Cerebellar nuclear complex (tissue), 1 donor: ENCODE measurements at places on chromosomes 1 and 21.

- DNase-seq = no peak
Observed at GRCh38 chr21:32545948-32546441, 39.3 kb downstream of the TCP10L start.

DNA sequence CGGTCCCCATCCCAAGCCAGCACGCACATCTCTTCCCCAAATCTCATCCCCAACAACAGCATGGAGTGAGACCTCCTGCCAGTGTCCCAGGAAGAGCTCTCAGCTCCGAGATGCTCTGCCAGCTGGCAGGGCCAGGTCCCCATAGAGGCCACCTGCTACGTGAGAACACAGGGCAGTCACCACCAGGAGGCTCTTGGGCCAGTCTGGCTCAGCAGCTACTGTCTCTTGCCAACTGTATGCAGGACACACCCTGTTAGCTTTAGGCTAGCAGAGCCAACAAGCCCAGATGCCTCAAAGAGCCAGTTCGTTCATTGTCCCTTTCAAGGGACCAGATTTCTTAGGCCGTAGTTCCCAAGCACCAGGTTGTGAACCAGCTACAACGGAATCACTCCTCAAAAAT is 36.9 kb downstream of the FBXO2 start:
- no peak for DNase-seq

DNA sequence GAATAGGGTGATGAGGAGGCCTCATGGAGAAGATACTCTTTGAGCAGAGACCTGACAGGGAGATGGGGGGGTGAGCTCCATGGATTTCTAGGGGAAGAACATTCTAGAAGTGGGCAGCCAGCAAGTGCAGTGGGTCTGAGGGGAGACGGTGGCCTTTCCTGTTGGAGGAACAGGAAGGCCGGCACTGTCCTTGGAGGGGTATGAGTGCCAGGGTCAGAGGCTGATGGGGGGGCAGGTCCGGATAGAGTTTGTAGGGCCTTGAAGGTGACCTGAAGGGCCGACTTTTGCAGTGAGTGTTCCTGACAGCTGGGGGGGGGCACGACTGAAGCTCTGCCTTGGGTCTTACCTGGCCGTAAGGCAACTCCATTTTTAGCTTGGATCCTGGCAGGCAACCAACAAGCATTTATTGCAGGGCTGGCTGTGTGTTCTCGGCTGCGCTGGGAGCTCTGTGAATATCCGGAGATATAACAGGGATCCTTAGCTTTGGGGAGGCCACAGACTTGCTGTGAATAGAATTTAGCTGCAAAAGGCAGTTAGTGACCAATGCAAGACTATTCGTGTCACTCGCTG is 130.6 kb downstream of the MRPS6 start:
- peak; percentile 1 for DNase-seq

GRCh38 chr1:207334337-207334736 is 12.9 kb downstream of the CD55 start:
- no peak for DNase-seq

GRCh38 chr1:156194300-156194652 is 372 bp downstream of the SLC25A44 start:
- no peak for DNase-seq

GRCh38 chr1:232179896-232180778 is 449.8 kb downstream of the SIPA1L2 start:
- no peak for DNase-seq

DNA sequence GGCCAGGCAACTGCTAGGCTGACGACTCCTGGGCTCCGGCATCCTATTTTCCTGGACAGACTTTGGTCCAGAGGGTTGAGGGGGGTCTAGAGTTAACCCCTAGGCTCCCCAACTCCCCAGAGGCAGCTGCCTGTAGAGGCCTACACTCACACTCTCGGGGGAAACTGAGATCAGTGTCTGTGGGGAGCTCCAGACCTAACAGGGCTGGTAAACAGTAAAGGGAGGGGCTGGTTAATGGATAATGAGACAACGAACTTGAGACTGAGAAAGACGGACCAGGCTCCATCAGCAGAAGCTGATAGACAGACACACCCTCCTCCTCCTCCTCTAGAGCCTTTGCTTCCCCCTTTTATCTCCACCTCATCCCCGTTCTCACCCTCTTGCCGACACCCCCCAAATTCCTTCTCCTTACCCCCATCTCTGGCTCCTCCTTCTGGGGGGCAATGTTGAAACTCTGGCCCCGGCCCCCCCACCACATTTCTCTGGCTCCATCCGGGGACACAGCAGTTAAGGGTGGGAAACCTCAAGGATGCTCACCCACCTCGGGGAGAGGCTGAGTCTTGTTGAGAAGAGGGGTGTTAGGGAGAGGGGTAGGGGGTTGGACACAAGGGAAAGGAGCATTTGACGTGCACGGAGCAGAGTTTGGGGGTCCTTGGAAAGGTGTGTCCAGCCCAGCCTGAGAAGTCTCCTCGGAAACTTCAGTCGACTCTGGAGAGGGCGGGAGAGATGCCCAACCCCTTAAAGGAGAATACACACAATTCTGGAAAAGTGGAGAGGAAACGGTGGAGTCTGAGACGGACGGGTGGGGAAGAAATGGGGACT is at the start of gene MTMR11:
MTMR11 (minus strand) TSS at position 710 of the 822 bp plus-strand sequence; CDS start at position 478, 232 bp downstream.
- DNase-seq = no peak

- no peak for DNase-seq
Observed at GRCh38 chr1:188582911-188583532, 1754.3 kb downstream of the PLA2G4A start.

DNA sequence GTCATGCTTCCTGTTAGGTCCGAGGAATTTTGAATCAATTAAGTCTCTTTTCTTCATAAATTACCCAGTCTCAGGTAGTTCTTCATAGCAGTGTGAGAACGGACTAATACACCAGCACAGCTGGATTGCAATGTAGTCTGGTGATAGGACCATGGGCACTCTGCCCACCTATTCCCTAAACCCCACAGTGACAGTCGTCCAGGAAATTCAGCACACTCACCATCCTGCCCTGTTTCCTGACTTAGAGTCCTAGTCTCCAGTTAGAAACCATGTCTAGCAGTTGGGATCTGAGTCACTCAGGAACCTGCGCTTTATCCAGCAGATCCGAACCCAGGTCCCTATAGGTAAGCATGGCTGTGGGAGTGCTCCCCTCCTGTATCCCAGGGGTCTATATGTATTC is 149.3 kb upstream of the TNR start:
- no peak for DNase-seq

GRCh38 chr1:43625063-43625780 is 24.7 kb upstream of the KDM4A start:
- DNase-seq = no peak

GRCh38 chr1:156704930-156705320 is 458 bp downstream of the CRABP2 start:
- no peak for DNase-seq

DNA sequence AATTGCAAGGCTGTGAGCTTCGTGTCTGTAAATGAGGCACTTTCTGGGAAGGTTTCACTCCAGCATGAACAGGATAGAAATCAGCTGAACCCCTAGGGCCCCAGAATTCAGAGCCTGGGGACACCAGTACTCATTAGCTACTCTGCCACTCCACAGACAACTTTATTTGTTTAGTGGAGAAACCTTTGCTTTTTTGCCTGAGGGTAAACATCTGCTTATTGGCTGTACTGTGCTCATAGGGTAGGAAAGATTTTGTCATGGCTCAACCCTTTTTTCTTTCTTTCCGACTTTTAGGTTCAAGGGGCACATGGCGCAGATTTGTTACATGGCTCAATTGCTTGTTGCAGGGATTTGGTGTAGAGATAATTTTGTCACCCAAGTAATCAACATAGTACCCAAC is 138.4 kb upstream of the BACE2 start:
- no peak for DNase-seq

- no peak for DNase-seq
Observed at GRCh38 chr1:86950712-86951419, 36.4 kb downstream of the HS2ST1 start.

DNA sequence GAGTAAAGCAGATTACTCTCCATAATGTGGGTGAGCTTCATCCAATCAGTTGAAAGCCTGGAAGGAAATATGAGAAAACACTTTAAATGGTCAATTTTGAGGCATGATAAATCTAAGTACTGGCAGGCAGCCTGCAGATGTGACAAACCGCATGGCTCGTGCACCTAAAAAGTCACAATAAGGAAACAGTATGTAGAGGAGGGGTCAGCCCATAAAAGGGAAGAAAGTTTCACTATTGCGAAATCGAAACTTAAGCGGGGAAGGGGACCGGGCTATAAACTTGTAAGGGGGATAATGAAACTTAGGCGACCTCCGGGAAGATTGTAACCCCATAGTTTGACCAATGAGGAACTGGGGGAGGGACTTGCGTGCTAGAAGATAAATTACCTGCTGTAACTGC is 109.8 kb downstream of the PLPPR4 start:
- DNase-seq = no peak

DNA sequence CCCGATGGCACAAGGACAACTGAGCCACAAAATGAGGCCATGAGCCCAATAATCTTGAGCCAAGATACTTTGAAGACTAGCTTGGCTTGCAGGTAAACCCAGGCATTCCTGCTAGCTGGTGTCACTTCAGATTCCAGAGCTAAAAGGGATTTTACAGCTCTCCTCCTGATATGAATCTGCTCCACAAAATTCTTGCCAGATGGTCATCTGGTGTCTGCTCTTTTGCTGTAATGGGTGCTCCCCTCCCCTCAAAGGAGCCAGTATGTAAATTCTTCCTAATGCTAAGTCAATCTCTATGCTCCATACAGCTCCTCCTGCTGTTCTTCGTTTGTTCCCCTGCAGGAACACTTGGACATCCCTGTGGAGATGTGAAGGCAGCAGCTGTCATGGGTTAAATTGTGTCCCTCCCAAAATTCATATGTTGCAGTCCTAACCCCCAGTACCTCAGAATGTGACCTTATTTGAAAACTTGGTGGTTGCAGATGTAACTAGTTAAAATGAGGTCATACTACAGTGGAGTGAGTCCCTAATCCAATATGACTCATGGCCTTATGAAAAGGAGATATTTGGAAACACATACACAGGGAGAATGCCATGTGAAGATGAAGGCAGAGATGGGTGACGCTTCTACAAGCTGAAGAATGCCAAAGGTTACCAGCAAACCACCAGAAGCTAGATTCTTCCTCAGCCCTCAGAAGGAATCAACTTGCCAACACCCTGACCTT is 180.6 kb upstream of the PALMD start:
- DNase-seq = no peak

- DNase-seq = no peak
Observed at GRCh38 chr21:35438643-35439404, 389.7 kb upstream of the RUNX1 start.

DNA sequence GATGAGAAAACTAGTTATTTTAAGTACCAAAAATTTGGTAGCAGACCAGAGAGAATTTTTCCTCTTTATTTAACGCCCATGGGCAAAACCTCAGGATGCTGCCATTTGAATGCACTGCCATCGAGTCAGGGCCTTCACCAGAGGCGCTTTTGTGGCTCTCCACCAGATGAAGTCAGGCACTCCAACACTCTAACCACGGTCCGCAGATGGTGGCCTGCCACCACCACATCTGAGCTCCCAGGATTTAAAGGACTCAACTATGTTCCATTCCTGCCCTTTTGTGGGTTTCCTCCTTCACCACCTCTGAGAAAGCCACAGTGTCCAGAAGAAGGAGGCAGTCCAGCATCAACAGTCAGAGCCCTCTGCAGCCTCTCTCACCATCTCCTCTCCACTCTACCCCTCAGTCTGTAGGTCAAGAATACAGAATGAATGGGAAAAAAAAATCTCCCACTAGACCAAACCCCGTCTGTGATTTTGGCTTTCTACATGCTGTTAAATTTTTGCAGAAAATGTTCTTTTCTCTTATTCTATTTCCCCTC is 647.4 kb downstream of the USP25 start:
- no peak for DNase-seq

DNA sequence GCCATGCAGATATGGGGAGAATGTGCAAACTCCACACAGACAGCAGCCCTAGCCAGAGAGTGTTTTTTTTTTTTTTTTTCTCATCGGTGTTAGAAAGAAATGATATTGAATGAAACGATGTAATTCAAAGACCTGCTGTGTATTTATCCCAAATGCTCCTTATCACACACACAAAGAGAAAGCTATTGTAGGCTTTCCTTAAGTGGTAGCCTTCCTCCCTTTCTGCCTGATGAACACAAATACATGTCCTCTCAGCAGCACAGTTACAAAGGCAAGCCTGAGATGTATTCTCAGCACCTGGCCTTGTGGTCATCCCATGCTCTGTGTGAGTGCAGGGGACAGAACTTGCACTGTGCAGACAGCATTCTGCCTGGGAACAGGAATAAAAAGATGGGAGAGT is 93.8 kb downstream of the PLPPR5 start:
- DNase-seq = no peak

- DNase-seq = no peak
Observed at GRCh38 chr1:61864489-61864888, 122.2 kb downstream of the PATJ start.

DNA sequence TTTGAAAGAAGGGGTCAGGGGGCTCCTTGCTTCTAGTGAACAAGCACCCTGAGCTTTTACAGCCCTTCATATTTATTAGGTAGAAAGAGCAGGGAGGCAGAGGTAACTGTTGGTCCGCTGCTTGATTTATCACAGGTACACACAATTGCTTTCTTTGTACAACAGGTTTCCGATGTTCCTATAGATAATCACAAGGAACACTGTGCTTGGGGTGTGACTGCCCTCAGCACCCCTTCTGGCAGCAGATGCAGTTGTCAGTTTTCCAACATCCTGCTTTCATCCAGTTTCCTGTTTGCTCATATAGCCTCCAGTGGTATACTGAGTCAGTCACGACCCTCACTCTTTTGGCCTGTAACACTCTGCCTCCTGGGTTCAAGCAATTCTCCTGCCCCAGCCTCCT is 40.6 kb downstream of the SCP2 start:
- no peak for DNase-seq

DNA sequence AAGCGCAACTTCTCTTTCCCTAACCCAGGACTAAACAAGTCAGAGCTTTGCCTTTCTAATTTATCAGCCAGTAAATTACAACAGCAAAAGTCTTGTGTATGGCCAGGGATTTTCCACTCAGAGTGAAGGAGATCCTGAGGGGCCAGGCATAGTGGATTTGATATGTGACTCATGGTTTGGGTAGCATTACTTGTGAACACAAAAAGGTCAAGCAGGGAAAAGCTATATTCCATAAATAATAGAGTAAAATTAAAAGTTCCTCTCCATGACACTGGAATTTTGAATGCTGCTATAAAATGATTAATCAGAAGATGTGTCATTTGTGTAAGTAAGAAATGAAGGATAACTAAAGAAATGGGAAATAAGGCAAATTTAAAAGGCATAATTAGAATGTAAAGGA is 284.8 kb downstream of the HLX start:
- DNase-seq = no peak
